ENCODE measurements at places on chromosomes 7 and 10.

DNA sequence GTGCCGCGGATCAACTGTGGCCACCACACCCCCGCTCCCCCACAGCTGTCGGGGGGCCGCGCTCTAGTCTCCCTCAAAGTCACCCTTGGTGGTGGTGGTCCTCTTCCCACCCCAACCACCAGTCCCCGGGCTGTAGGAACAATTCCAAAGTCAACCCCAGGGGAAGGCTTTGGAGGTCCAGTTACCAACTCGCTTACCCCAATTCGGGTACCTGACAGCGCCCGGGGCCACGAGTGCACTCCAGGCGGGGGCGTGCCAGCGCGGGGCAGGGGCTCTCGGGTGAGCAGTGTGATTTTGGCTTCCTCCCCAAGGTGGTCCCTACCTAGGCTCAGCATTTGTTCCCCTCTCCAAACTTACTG is 584 bp upstream of the ZMIZ1 start:
- no peak for DNase-seq

DNA sequence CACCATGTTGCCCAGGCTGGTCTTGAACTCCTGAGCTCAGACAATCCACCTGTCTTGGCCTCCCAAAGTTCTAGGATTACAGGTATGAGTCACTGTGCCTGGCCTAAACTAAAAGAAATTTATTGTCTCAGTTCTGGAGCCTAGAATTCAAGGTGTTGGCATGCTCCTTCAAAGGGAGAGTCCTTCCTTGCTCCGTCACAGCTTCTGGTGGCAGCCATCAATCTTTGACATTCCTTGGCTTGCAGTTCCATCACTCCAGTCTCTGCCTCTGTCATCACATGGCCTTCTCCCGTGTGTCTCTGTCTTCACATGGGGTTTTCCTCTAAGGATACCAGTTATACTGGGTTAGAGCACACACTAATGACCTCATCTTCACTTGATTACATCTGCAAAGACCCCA is 55.5 kb downstream of the DNAJC12 start:
- DNase-seq: no peak

GRCh38 chr10:14742815-14743214 is 31.9 kb downstream of the FAM107B start:
- no peak for DNase-seq

- no peak for DNase-seq
Observed at GRCh38 chr10:28806488-28806941, 129.2 kb downstream of the BAMBI start.

- DNase-seq: peak; percentile 70
Observed at GRCh38 chr7:71633551-71634008, 501.6 kb downstream of the GALNT17 start.

GRCh38 chr7:106959753-106960152 is 84.8 kb upstream of the PRKAR2B start:
- DNase-seq: no peak

DNA sequence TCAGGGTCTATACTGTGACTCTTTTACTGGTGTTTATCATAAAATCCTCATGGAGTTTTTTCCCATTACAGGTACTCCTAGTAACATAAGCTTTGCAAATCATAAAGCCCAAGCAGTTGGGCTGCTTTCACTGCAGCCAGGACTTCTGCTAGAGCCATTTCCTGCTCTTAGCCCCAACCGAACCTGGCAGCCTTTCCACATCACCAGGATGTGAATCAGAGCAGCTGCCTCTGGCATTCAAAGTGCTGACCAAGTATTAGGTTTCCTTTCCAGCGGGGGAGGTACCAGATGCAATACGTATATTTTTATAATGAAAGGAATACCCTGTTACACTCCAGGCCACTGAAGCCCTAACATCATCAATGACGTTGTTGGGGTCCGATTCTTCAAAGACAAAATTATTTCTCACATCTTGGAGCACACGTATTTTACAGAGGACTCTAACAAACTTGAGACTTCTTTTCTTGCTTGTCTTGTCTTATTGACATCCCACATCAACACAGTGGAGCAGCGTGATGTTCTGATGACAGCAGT is 3.6 kb upstream of the HTR5A start:
- DNase-seq: peak; percentile 65

DNA sequence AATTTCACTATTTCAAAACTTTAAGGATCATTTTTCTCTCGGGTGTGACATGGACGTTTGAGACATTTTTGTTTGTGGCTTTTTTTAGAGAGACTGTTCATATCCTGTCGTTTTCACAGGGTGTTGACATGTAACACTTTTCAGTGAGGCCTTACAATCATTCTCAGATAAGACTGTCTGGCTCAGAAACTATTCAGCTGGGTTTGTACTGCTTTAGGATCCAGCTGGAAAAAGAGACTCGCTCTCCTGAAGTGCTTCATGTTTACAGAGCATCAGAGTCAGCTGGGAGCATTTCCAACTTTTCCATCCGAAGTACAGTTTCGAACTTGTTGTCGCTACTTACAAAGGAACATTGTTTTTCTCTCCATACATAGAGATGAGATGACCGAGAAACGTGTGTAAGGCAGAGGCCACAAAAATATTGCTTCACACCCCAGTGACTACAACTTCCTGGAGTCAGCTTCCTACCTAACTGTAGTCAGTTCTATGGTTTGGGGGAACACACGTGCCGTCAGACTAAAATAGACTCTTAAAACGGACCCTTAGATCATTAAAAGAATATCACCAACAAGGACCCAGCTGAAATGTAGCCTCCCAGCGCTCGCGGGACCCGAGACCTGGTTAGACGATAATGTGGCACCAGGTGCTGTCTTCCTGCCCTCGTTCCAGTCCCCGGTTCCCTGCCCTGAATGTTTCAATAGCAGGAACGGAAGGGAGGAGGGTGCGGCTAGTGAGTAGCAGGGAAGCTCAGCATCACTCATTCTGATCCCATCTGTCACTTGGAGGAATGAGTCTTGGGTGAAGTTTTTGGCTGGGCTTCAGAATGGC is 78.0 kb downstream of the MKI67 start:
- DNase-seq: peak; percentile 90

- no peak for DNase-seq
Observed at GRCh38 chr10:48439581-48440041, 133.1 kb downstream of the MAPK8 start.

- DNase-seq: peak; percentile 97
Observed at GRCh38 chr10:121069061-121069850, 218.1 kb downstream of the WDR11 start.

- peak; percentile 82 for DNase-seq
Observed at GRCh38 chr7:33805630-33806233, 99.6 kb upstream of the BMPER start.

DNA sequence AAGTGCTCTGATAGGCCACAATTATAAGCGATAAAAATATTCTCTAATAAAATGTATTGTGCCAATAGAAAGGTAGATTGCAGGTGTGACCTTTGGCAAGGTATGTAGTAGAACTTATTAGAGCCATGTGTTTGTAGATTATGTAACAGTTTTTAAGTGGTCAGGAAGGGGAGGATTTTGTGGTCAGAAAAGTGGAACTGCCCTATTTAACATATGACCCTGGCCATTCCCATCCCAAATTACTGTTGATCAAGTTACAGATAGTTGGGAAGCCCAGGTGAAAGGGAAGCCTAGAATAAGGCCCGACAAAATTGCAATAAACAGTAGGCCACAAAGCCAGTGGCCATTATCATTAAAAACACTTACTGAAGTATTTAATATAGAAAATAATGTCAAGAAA is 89.2 kb downstream of the SPAG6 start:
- DNase-seq: no peak

- DNase-seq: no peak
Observed at GRCh38 chr10:122327237-122328206, 47.0 kb upstream of the PLEKHA1 start.

DNA sequence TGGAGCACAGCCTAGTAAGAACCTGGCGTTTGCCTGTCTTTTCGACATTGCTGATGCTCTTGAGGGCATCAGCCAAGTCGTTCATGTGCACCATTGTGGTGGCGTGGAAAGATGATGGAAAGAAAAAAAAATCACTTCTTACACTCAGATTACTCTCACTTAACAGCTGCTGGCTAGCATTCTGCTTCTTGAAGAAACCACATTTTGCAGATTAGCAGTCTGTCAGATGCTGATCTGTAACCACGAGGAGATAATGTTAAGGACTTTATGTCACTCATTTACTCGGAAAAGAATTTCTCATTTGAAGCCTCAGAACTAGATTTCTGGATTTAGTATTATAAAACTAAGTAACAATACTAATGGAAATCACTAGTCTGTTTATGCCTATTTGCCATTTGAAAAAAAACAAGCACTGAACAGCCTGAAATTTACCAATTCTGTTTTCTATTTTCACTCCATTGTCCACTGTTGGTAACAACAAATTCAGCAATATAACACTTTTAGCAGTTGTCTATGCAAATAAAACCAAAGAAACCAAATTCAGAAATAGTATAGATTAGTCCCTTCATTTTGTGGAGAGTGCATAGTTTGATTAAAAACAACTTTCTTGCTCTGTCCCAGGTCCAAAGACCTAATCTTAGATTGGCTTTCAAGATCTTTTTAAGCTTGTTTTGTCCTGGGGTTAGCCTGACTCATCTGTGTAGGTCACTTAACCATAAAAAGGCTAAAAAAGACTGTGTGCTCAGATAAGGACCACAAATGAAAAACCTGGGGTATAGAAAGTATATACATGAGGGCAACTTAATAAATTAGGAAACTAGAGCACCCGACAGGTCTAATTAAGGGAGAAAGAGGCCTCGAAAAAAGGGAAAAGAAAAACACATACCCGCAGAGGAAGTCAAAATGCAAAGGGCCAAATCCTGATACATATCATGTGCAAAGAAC is 67.5 kb downstream of the NT5C2 start:
- DNase-seq: no peak

- peak; percentile 13 for DNase-seq
Observed at GRCh38 chr7:75872073-75872782, 6.6 kb upstream of the RHBDD2 start.

- peak; percentile 61 for DNase-seq
Observed at GRCh38 chr10:75143353-75143752, 31.9 kb downstream of the SAMD8 start.

GRCh38 chr10:1661859-1662437 is 75.4 kb downstream of the ADARB2 start:
- no peak for DNase-seq

- DNase-seq: no peak
Observed at GRCh38 chr7:104805449-104806317, 208.3 kb upstream of the KMT2E start.

- DNase-seq: peak; percentile 37
Observed at GRCh38 chr10:33139181-33139646, 181.2 kb upstream of the ITGB1 start.

DNA sequence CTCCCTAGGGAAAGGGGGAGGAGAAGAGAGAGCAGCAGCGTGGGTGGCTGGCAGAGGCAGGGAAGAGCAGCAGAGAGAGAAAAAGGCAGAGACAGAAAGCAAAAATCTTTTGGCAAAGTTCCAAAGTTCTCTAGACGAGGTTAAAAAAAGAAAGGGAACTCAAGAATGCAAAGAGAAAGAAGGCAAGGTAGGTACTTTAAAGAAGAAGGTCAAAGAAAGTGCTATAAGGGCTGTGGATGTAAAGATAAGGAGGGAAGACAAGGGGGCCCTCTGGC is 20.2 kb upstream of the OPTN start:
- DNase-seq: no peak

- peak; percentile 15 for DNase-seq
Observed at GRCh38 chr7:155213955-155214740, 83.5 kb upstream of the INSIG1 start.

DNA sequence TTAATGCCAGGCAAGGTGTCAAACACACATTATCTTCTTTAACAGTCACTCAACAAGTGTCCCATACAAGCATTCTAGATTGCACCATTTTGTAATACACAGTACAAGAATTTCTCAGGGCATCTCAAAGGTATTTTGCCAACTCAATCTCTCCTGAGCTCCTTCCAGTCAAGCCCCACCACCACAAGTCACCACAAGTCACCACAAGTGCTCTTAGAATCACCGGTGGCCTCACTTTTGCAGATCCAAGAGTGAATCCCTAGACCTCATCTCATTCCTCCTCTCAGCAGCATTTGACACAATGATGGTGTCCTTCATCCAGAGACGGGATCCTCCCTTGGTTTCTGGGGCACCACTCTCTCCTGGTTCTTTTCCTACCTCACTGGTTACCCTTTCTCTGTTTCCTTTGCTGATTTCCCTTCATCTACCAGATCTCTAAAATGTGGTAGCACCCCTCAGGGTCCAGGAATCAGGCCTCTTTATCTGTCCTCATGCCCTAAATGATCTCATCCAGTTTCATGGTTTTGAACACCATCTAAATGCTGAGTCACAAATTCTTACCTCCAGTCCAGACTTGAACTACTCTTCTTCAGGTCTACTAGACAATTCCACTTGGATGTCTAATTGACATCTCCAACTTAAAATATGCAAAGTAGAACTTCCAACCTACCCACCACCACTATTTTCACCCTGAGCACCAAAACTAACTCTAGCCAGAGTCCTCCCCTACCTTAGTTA is 26.9 kb downstream of the VPS41 start:
- DNase-seq: peak; percentile 83

DNA sequence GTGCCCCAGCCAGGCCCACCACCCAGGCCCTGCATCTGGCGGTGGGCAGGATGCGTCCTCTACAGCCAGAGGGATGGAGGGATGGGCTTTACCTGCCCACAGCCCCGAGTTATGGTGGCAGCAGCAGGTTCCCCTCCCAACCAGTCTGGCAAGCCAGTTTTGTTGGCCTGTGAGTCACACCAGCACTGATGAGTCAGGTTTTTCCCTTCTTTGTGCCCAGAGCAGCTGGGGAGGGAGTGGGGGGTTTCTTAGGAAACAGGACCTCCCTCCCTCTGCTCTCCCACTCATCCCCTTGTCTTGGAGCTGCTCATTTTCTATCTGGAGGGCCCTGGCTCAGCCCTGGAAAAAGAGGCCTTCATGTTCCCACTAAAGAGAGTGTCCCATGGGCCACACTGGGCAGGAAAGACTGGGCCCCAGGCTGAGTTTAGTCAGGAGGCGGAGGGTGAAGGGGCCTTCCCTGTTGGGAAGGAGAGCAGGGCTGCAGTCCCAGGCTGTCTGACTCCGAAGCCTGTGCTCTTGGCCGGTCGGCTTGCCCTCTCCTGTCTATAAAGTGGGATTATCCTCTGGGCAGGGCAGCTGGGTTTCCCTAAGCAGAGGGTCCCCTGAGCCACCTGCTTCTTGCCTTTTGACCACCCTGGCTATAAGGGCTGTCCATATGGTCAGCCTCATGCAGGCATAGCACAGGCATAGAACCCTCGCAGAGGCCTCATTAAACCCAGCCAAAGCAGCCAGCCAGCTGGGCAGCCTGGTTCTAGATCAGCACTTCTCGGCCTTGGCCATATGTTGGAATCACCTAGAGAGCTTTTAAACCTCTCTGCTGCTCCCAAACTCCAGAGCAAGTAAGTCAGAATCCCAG is 30.2 kb upstream of the ANKRD2 start:
- peak; percentile 96 for DNase-seq

- DNase-seq: no peak
Observed at GRCh38 chr7:33286501-33286900, 157.1 kb downstream of the BBS9 start.

GRCh38 chr10:31756101-31756728 is 172.4 kb downstream of the ARHGAP12 start:
- peak; percentile 20 for DNase-seq

DNA sequence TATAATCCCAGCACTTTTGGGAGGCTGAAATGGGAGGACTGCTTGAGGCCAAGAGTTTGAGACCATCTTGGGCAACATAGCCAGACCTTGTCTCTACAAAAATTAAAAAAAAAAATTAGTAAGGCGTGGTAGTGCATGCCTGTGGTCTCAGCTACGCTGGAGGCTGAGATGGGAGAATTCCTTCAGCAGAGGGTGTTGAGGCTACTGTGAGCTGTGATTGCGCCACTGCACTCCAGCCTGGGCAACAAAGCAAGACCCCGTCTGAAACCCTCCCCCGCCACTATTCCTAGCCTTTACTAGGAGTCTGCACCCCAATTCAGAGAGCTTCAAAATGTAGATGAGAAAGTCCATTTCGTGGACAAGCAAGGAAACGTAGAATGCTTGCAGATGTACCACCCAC is 95.2 kb downstream of the PRPF18 start:
- no peak for DNase-seq

All from bronchial epithelial cell (primary cell).